ENCODE measurements at places on chromosomes 16 and 17.

DNA sequence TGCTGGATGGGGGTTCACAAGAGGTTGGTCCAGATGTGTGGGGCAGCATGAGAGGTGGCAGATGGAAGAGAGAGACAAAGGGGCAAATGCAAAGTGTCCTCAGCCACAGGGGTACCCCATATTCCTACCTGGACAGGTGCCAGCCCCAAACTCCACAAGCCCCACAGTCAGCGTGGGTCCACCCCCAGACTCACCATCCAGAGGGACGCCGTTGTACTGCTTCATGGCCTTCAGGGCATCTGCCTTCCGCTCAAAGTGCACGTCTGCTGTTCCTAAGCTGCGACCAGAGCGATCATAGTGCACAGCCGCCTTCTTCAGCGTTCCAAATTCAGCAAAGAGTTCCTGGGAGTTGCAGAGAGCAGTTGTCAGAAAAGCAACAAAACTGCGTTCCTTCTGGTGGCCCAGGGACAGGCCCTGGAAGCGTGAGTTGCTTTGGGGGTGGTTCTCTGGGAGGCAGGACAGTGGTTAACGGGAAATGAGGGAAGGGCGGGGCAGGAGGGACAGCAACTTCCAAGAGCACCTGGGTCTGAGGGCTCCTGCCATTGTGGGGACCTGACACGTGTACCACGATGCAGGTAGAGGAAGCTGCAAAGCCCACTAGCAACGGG, 2.3 kb downstream of the ALYREF start:
- DNase-seq, result no peak

GRCh38 chr17:74062234-74062633, 141.2 kb upstream of the RPL38 start:
- DNase-seq, result no peak

DNA sequence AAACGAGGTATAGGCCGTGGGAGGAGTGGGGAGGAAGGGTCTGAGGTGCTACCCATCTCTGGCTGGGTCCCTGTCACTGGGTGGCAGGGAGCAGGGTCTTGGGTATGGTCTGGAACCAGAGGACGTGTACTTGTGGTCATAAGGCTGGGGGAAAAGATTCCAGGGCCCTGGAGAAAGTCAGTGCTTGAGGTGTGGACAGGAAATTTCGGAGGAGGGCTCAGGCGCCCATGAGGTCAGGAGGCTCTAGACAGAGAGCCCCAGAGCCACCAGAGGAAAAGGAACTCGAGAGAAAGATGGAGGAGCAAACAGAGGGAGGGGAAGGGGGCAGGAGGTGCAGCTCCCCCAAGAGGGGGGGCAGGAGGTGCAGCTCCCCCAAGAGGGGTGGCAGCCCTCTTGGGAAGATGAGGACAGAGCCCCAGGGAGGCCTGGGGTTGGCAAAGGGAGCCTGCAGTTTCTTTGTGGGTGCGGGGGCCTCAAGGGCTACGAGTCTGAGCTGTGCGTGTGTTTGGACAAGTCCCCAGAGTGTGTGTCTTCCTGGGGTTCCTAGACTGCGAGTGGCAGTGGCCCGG, 683 bp upstream of the SLC7A6 start:
- no peak for DNase-seq

GRCh38 chr17:66938656-66939055, 25.9 kb upstream of the CACNG4 start:
- no peak for DNase-seq

- DNase-seq, result no peak
Measured at GRCh38 chr16:15736529-15736928, 86.5 kb downstream of the NDE1 start.

- no peak for DNase-seq
Measured at GRCh38 chr17:42879596-42879985, 21.0 kb upstream of the G6PC1 start.

- DNase-seq, result no peak
Measured at GRCh38 chr16:50887500-50888298, 145.8 kb downstream of the CYLD start.

- peak; percentile 63 for DNase-seq
Measured at GRCh38 chr16:58515871-58516767, 802 bp downstream of the SETD6 start.

- DNase-seq, result no peak
Measured at GRCh38 chr16:732936-733335, 6.0 kb downstream of the HAGHL start.

GRCh38 chr16:47481698-47482374, 20.7 kb downstream of the PHKB start:
- DNase-seq, result no peak

- DNase-seq, result no peak
Measured at GRCh38 chr17:64071111-64071510, 50.7 kb upstream of the ICAM2 start.

- DNase-seq, result no peak
Measured at GRCh38 chr16:75558846-75559401, 2.9 kb upstream of the TMEM231 start.

DNA sequence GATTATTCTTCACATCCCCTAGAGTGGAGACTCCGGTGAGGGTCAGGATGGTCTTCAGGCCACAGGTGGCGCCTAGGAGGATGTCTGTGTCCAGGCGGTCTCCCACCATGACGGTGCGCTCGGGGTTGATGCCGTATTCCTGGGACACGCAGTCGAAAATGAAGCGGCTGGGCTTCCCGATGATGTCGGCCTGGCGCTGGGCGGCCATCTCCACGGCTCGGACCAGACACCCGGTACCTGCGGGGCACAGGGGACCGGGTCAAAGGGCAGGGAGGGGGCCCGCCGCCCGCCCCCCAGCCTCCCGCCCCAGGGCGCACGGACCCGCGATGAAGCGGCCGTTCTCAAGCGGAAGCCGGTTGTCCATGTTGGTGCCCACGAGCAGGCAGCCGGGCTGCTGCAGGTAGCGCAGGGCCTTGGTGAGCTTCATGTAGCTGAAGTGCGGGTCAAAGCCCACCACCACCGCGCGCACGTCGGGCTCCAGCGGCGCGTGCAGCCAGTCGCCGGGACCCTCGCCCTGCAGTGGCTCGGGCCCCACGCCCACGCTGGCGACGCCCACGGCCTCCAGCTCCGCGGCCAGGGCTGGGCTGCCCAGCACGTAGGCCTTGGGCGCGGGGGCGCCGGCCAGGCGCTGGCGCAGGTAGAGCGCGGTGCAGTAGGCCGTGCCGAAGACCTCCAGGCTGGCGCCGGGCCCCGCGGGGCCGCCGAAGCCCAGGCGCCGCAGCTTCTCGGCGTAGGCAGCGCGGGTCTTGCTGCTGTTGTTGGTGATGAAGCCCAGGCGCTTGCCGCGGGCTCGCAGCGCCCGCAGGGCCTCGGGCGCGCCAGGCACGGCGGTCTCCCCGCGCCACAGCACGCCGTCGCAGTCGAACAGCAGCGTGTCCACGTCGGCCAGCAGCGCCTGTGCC, 572 bp downstream of the PGP start:
- no peak for DNase-seq

- DNase-seq, result no peak
Measured at GRCh38 chr17:42908872-42909700, 8.5 kb downstream of the G6PC1 start.

- DNase-seq, result no peak
Measured at GRCh38 chr17:82282239-82283207, 9.0 kb upstream of the CSNK1D start.

DNA sequence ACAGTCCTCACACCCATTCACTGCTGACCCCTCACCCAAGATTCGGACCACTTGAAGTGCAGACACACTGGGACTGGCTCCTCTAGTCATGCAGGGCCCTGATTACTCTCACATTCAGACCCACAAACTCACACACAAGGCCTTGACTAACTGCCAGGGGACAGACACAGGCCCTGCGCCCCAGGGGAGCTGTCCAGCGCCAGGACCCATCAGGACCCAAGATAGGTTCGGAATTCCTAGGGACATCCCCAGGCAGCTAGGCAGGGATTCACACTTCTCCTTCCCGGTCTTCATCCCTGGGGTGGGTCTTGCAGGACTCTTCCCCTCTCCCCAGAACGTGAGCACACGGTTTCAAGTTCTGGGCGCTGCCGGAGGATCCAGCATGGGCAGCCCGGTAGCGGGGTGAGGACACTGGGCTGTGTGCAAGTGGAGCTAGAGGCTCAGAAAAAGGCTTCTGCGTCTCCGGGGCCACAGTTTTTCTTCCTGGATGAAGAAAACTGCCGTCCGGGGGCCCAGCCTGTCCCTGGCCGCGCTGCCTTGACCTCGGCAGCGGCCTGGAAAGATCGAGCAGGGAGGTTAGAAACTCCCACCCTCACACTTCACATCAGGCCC, 1.6 kb downstream of the SEZ6 start:
- DNase-seq, result no peak

DNA sequence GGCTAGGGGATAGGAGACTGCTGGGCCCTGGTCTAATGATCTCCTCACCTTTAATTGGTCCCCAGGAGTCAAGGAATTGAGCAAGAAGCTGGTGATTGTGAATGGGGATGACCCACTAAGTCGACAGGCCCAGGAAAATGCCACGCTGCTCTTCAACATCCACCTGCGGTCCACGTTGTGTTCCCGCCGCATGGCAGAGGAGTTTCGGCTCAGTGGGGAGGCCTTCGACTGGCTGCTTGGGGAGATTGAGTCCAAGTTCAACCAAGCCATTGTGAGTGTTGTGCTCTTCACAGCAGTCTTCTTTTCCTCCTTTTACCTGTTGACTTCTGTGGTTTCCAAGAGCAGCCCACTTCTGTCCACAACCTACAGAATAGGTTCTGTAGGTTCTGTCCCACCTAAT, 19.4 kb downstream of the POLR2A start:
- DNase-seq, result no peak

All from activated CD4-positive, alpha-beta T cell treated with anti-CD3 and anti-CD28 coated beads for 48 hours (primary cell).